ENCODE measurements at places on chromosomes 16 and 17. TPM values are rescaled to one million over a fixed set of nuclear protein-coding genes. Genes with fewer than 3 reads are reported as not detected.

SRL gene
- total RNA-seq, result not detected

C1QTNF8 gene
- total RNA-seq, result not detected

FOXL1 gene
- 1.3 TPM for total RNA-seq

NXPH3 gene
- 0.46 TPM for total RNA-seq

NOD2 gene
- not detected for total RNA-seq

MYCBPAP gene
- 0.45 TPM for total RNA-seq

ZFP3 gene
- 0.89 TPM for total RNA-seq

SDK2 gene
- 0.56 TPM for total RNA-seq

SREBF1 gene
- total RNA-seq, result 69.8 TPM

SLC5A10 gene
- total RNA-seq, result 0.18 TPM

NOL11 gene
- total RNA-seq, result 81.4 TPM

FOXF1 gene
- total RNA-seq, result not detected

OR3A3 gene
- total RNA-seq, result not detected

APOBR gene
- total RNA-seq, result 0.05 TPM

CD300LB gene
- 0.12 TPM for total RNA-seq

SPATA22 gene
- not detected for total RNA-seq

SULT1A4 gene
- total RNA-seq, result 33.6 TPM

SAMD14 gene
- total RNA-seq, result 0.24 TPM

SHISA9 gene
- 0.06 TPM for total RNA-seq

JMJD6 gene
- 84.7 TPM for total RNA-seq

CBFA2T3 gene
- total RNA-seq, result 0.31 TPM

NPIPB12 gene
- total RNA-seq, result 44.4 TPM

MYH1 gene
- total RNA-seq, result not detected

PLD6 gene
- total RNA-seq, result 6.7 TPM

MMP25 gene
- total RNA-seq, result 0.85 TPM

CCL23 gene
- total RNA-seq, result not detected

CCL14 gene
- total RNA-seq, result not detected

SEPHS2 gene
- 54.4 TPM for total RNA-seq

PITPNM3 gene
- total RNA-seq, result 2.9 TPM
